Left colon (tissue), 2 donors: ENCODE measurements at places on chromosomes 12 and 14.

DNA sequence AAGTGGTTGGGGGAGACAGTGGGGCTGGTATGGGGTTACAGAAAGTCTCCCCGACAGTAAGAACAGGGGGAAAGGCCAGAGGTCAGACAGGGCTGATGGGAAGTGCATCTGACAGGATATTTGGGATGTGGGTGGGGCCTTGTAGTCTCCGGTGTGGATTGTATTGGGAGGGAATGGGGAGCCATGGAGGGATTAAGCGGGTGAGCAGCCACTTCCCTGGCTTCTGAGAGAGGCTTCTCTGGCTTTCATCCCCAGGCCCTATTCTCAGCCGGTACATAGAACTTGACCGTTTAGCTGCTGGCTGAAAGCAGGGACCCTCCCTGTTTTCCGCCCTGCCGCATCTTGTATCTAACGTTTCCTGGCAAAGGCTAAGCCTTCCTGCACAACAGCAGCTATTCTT, 222.0 kb upstream of the LHX5 start:
- no peak for DNase-seq

DNA sequence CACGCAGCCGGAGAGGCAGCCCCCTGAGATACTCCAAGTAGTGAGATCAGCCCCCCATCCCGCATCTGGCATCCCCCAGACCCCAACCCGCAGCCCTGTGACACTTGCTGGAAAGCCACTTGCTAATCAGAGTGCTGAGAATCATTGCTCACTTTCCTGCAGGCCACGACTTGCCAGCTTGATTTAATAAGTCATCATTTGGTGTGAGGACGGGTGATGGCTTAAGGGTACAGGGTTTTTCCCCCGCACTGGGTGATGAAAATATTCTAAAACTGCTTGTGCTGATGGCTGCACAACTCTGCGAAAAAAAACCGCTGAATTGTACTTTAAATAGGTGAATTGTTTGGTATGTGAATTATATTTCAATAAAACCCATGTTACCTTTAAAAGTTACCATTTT, 171.2 kb downstream of the FOXN3 start:
- no peak for DNase-seq

GRCh38 chr12:105358789-105359188, 28.3 kb downstream of the C12orf75 start:
- no peak for DNase-seq

- no peak for DNase-seq
Observed at GRCh38 chr14:50410071-50410470, 13.4 kb upstream of the CDKL1 start.

DNA sequence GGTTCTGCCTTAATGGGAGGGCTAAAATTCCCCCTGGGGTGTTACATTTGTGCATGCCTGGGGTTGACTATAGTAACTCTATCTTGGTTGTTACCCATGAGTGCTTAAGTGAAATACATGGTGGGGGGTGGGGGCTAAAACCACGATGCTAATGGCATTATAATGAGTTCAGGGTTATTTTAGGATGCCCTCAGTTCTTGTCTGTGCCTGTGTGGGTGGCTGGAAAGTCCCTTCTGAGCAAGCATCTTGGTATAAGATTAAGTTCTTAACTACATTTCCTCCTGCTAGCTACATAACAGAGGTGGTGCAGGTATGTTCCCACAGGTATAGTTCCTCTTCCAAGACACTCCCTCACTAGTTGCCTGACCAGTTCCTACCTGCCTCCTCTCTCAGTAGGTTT, 822.3 kb downstream of the LRFN5 start:
- no peak for DNase-seq

DNA sequence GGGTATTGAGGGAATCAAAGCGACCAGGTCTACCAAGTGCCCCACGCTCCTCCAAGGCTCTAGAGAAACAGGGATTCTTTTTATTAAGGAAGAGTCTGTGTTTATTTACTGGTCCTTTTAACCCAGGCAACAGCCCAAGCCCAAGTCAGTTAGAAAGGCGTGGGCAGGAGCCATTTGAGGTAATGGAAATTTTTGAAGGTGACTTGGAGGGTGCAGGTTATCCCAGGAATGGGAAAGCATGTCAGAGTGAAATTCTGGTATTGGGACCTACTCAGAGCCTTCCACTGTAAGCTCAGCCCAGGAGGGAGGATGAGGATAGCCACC, 2.9 kb downstream of the SLC6A12 start:
- DNase-seq: no peak

DNA sequence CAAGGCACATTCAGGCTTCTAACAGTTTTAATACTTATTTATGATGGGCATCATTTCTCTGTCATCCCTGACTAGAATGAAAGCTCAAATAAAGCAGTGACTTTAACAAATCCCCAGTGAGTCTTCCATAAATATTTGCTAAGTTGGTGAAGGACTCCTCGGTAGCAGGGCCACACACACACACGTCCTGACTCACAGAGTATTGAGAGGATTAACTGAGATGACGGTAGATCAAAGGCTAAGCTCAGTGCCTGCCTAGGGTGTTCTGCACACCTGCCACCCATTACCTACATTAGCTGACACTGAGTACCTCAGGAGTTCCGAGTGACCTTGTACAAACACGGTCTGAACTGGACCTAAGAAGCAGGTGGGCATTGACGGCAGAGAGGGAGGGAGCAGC, 197.3 kb upstream of the SFSWAP start:
- DNase-seq: no peak

- no peak for DNase-seq
Observed at GRCh38 chr12:3683670-3684069, 69.2 kb downstream of the CRACR2A start.

DNA sequence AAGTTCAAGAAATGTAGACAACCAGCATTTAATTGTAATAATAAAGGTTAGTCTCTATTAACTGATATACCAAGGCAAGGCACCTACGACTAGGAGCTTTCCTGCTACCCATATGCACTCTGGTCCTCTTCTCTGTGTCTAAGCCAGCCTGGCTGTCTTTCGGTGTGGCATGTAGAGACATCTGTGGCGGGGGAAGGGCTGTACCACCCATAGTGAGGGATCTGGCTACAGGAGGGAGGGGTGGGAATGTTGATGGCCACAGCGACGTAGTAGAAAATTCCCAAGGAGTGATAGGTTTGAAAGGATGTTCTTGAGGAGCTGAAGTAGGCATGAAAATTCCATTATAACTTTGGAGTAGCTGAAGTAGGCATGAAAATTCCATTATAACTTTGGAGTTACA, 344.2 kb downstream of the ATP23 start:
- DNase-seq: no peak

DNA sequence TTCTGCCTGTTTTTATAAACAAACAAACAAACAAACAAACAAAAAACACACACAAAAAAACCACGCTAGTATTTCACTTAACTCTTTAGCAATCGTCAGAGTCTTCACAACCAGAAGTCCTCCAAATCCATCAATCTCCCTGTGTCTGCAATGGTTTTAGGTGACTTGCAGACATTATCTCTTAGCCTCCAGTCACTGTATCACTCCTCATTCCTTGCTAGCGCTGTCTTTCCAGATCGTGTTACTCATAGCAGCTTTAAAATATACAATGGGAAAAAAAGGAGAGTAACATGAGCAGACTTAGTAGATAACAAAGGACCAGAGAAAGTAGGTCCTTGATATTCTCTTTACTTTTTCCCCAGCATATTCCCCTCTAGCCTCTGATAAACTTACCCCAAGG, 15.5 kb upstream of the ETNK1 start:
- DNase-seq: no peak

- DNase-seq: no peak
Observed at GRCh38 chr14:101217080-101217463, 313.6 kb upstream of the RTL1 start.

GRCh38 chr12:113207613-113208040, 13.6 kb upstream of the TPCN1 start:
- DNase-seq: no peak

GRCh38 chr14:89425931-89426330, 8.9 kb upstream of the FOXN3 start:
- no peak for DNase-seq

DNA sequence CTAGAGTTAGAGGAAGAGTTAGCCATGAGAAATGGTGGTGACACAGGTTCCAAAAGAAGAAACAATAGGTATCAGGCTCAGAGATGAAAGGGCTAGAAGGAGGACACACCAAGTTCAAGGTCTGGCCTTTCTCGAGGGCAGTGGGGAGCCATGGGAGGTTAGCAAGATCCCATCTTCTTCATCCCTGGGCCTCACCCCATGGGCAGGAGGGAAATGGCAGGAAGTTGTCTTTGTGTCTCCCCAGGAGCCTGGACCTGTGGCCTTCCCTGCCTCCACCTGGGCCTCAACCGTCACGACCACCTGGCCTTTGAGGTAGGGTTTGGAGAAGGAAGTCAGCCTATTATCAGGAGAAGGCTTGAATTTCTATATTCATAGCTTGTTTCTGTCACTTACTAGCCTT, 5.8 kb upstream of the AQP2 start:
- no peak for DNase-seq

- no peak for DNase-seq
Observed at GRCh38 chr12:15774819-15775218, 14.4 kb downstream of the EPS8 start.

DNA sequence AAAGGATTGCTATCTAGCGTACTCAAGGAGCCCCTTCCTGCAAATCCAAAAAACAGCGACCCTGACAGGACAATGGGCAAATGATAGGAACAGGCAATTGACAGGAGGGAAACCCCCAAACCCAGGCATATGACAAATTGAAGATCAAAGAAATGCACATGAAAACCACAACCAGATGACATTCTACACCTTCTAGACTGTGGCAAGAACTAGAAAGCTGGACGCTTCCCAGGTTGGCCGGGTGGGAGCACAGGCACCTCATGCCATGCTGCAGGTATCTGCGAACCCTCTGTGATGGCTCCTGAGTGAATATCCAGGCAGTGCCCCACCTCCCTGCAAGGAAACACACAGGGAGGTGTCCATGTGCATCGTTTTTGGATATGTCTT, 37.1 kb downstream of the CMKLR1 start:
- DNase-seq: no peak

DNA sequence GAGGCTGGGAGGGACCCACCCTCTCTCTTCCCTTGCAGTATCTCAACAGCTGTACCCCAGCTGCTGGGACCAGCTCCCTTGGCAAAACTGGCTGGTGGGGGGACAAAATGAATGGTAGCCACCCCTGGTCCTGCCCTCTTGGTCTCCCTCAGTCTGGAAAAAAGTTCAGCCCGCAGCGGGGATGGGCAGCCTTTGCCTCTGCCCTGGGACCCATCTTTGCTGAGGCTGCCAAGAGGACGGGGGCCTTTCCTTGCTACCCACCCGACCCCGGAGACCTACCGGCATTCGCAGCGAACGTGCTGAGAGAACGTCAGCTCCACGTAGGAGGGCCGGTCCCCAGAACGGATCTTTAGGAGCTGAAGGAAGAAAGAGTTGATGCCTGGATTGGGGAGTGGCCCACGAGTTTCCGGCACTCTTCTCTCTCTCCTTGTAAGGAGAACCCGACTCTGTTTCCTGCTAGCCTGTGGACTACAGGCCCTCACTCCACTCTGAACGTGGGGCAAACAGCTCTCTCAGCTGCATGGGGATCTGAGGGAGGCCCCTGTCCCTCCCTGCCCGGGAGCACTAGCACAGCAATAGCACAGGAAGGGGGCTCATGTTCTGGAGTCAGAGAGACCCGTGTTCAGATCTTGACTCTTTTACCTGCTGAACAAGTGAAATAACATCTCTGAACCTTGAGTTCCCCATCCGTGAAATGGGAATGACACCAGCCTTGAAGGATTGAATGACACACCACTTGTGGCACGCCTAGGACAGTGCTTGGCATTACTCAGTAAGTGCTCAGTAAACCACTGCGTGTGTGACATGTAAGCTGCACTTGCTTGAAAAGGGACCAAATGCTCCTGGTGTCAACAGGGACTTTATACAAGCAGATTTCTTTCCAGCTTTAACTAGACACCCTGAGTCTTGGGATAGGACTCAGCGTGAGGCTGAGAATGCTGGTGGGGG, 6.9 kb downstream of the PGF start:
- DNase-seq: no peak

DNA sequence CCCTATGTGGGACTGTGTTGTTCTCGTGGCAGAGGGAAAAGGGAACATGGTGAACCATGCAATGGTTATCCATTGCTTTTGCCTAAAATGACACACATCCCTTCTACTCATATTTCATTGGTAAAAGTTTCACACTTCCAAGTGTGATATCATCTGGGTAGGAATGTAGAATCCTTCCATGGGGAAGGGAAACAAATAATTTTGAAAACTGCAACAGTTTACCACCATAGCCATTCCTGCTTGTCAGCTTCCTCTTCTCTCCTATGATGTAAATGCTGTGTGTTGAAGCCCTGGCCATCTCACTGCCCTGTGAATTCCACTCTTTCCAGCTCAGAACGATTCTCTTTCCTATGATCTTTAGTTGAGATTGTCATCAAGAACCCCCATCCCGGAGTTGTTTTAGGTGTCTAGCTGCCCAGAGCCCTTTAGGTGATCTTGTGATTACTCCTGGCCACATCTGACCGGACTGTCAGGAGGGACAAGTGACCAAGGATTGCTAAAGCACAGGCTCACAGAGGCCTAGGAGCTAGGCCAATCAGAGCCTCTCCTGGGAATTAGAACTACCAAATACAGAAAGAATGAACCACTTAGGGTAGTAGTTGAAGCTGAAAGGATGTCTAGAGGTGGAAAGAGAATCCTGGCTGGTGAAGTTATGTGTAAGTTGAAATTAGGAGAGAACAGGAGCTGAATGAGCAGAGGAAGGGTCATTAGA, 84.6 kb downstream of the VCPKMT start:
- no peak for DNase-seq

- DNase-seq: no peak
Observed at GRCh38 chr12:105444653-105445102, 114.2 kb downstream of the C12orf75 start.

DNA sequence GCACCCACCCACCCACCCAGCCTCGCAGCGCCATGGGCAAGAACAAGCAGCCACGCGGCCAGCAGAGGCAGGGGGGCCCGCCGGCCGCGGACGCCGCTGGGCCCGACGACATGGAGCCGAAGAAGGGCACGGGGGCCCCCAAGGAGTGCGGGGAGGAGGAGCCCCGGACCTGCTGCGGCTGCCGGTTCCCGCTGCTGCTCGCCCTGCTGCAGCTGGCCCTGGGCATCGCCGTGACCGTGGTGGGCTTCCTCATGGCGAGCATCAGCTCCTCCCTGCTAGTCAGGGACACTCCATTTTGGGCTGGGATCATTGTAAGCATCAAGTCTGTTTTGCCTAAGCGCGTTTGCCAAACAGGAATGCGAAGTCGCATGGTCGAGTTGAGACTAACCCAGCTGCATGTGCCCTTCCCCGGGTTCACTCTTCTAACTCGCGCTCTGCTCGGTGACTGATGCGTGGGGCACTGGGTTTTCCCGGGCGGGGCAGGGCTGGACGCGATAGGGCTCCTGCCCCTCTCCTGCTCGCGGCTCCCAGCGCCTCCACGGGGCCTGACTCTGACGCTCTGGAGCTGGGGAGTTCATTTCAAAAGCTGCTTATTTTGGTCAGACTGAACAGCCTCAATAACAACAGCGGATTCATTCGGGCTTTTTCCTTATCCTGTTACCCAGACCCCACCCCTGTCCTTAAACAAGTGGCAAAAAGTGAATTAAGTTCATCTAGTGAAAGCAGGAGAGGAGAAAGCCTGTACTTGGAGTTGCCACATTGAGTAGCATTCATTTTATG, 458 bp downstream of the SSPN start:
- DNase-seq: peak; percentile 63
